ENCODE measurements at places on chromosomes 1 and 21. TPM values are rescaled to one million over a fixed set of nuclear protein-coding genes. Genes with fewer than 3 reads are reported as not detected.

SMYD3 gene
- 20.4 TPM for polyA plus RNA-seq

GRCh38 chr1:177001556-177001955, 163.0 kb downstream of the ASTN1 start:
- DNase-seq = no peak

DNA sequence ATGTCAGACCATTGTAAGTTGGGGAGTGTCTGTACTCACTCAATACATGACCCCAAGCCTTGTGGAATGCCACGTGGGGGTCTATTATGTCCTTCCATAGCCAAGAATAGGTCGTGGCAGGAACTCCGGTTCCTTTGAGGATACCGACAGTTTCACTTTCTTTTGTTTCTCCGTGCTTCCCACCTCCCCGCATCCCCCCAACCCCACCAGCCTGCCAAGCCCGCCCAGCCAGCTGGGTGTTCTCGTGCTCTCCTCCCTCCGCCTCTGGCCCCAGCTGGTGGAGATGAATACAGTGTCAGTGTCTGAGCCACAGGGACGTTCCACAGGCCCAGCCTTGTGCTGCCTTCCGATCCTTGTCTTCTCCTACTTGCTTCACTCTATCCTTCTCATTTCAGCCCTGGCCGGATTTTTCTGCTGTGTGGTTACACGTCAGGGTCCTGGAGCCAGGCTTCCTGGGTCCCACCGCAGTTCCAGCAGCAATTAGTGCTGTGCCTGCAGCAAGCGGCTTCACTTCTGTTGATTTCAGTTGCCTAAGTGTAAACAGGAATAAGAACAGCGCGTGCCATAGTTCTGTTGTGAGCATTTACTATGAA, 4.1 kb upstream of the AGTRAP start:
- DNase-seq = peak; percentile 93

RIT1 gene
- polyA plus RNA-seq = 50.3 TPM

- DNase-seq = no peak
Observed at GRCh38 chr1:108845991-108846390, 10.9 kb downstream of the AKNAD1 start.

GRCh38 chr1:91754816-91755580, 131.0 kb downstream of the TGFBR3 start:
- DNase-seq = no peak

PRMT6 gene
- polyA plus RNA-seq = 26.6 TPM

BGLAP gene
- polyA plus RNA-seq = 7.8 TPM

DNA sequence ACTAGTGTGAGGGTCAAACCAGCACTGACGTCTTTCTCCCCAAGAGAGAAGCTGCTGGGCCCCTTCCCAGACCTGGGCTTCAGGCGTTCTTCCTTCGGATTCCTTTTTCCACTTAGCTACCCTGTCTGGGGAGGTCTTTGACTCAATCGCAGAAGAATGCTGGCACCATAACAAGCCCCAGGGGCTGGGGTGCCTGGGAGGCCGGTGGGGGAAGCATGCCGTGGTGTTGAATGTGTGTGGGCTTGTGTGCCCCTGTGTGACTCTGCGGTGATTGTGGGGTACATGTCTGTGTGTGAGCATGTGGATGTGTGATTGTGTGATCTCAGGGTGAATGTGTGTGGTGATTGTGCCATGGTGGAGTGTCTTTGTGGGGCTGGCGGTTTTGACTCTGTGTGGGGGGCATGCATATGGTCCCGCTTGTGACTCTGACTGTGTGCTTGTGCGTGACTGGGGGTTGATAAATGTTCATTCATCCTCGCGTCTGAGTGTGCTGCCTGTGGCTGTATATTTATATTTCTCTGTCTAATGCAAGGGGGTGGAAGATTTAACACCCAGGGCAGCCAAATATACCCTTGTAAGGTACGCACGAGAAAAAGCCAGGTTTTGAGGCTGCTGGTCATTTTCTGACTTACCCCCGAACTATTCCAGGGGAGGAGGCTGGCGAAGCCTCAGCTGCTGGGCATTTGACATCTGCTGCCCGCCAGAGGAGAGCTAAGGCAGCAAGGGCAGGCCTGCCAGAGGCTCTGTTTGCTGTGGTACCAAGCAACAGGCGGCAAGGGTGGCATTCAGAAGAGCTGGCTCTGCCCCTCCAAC, 1.1 kb upstream of the SYNC start:
- DNase-seq = peak; percentile 60

NMNAT2 gene
- polyA plus RNA-seq = 2.9 TPM

GRCh38 chr1:239091537-239091936, 294.8 kb upstream of the CHRM3 start:
- no peak for DNase-seq
